ENCODE measurements at places on chromosomes 16 and 17.

GRCh38 chr16:78955206-78955605 lies 645.3 kb downstream of the MAF start:
- DNase-seq, result no peak

DNA sequence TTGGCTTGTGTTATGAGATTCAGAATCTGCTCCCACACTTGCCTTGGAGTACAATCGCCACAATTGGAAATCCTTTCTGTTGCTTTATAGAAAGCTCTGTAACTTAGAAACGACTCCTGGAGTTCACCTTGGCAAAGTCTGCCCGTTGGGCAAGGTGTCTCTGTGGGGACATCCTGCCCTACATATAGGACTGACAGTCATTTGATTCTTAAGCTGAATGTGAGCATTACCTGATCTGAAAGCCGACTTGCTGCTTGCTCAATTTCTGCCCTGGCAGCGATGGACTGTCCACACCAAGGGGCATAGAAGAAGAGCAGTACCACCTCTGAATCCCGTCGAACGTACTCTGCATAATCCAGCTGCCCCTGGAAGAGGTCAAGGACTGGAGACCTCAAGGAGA lies 6.9 kb downstream of the TXNDC11 start:
- DNase-seq, result no peak

DNA sequence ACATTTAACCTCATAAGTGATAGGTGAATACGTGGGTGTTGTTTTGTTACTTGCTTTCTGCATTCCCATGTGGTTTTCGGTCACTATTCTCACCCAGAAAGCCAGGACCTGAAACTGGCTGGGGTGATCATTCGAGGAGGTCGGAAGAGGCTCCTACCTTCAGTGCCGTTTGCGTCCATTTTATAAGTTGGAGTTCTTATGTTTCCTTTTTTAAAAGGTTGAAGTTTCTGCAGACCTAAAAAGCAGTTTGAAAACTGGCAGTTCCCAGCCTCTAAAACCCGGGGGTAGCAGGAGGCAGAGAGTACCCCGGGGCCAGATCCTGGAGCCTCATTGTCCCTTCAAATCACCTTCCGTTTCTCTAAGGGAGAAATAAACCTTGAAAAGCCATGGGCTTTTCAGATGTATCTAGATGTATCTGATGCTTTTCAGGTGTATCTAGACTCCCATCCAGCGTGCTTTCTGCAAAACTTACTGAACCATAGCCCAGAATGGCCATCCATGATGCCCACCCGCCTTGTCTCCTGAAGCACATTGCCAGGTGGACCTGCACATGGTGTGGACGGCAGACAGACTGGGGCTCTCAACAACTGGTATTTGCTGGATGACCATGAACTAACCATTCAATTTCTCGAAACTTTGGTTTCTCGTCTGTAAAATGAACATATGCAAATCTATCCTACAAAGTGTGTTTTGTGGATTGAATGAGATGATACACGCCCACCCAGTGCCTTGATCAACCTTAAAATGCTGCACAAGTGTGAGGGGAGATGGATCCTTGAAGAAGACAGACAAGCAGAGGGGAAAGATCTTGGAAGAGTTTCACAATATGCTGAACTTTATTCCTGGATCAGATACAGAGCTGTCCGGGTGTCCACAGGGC lies 1.3 kb downstream of the NLRC5 start:
- no peak for DNase-seq

DNA sequence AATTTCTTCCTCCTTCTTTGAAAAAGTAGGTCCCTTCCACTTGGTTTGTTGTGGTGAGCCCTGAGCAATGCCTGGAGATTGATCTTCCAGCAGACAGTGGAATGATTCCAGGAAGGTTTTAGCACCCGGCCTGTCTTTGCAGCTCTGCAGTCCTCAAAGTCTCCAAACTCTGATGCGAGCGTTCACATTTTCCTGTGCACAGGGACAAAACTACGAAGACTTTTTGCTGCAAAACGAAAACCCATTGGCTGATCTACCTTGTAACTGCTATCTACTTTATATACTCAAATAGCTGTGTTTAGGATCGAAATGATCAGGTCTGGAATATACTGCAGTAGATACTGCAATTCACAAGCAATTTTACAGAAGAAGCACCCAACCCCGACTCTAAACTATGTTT lies 21.7 kb downstream of the G6PC1 start:
- no peak for DNase-seq

GRCh38 chr17:75722076-75722475 lies 817 bp downstream of the ITGB4 start:
- no peak for DNase-seq

- DNase-seq, result no peak
Observed at GRCh38 chr17:45940293-45940692, 45.9 kb downstream of the MAPT start.

GRCh38 chr17:37520174-37520573 lies 30.5 kb downstream of the DUSP14 start:
- no peak for DNase-seq

DNA sequence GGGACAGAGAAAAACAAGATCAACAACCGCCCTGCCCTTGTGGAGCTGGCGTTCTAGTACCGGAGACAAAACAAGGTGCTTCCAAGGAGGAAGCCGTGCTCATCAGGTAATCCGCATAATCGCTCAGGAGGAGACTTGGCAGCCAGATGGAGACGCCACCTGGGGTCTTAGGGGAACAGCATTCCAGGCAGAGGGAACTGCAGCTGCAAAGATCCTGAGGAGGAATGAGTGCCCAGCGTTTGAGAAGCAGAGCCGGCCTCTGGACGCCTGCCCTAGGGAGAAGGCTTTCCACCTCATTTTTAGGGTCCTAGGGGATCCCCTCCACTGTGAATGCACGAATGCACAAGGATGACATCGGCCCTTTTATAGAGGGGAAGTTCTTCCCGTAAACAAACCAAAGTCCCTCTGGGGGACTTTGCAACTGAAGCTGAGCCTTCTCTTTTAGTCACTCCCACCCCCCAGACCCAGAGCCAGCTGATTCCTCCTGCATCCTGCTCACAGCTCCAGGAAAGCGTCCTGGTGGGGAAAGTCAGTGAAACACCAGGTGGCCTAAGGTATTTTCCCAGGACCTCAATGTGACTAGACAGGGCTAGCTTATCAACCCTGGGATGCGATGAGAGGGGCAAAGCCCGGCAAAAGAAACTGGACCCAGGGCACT lies 13.2 kb upstream of the MPRIP start:
- no peak for DNase-seq

- DNase-seq, result peak; percentile 26
Observed at GRCh38 chr16:66695935-66696668, 441 bp downstream of the CMTM4 start.

GRCh38 chr17:61813211-61813610 lies 50.1 kb downstream of the BRIP1 start:
- no peak for DNase-seq

DNA sequence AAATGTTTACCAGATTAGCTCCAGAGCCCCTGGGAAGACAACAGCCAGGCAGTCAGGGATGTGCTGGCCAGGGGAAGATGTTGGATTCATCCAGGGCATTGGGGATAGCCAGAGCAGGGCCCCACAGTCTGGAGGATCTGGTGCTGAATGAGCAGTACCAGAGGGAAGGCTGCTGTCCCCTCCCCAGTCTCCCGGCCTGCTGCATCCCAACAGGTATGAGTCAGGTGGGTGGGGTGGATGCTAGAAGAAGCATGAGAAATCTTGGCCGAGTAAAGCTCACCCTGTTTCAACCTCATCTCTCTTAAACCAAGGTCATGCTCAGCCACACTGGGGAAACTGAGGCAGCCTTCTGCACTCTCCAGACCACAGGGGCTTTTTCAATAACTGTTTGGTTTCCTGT lies 71.9 kb upstream of the SEC14L1 start:
- peak; percentile 46 for DNase-seq

GRCh38 chr17:80927791-80928216 lies 63.8 kb upstream of the CHMP6 start:
- no peak for DNase-seq

Data from urothelium cell line (cell line).